Large intestine (tissue), 12 donors: ENCODE measurements at places on chromosomes 6 and 20. TPM values are rescaled to one million over a fixed set of nuclear protein-coding genes. Genes with fewer than 3 reads are reported as not detected.

DNA sequence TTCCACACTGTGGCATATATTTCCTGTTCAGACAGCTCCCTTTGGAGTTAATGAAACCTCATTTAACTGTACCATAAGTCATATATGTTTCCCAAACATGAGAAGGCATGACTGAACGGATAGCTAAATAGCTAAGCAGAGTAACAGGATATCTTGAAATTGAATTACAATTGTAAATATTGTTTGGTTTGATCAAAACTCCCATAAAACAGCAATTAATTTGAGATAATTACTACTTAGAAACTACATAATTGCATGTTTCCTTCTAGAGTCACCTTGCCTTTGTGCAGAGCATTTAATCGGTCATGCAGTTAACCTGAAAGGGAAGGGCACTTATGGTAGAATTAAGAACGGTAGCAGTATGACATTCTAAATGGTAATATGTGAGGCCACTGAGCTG, 179.0 kb upstream of the MAP3K7 start:
- no peak for DNase-seq

DNA sequence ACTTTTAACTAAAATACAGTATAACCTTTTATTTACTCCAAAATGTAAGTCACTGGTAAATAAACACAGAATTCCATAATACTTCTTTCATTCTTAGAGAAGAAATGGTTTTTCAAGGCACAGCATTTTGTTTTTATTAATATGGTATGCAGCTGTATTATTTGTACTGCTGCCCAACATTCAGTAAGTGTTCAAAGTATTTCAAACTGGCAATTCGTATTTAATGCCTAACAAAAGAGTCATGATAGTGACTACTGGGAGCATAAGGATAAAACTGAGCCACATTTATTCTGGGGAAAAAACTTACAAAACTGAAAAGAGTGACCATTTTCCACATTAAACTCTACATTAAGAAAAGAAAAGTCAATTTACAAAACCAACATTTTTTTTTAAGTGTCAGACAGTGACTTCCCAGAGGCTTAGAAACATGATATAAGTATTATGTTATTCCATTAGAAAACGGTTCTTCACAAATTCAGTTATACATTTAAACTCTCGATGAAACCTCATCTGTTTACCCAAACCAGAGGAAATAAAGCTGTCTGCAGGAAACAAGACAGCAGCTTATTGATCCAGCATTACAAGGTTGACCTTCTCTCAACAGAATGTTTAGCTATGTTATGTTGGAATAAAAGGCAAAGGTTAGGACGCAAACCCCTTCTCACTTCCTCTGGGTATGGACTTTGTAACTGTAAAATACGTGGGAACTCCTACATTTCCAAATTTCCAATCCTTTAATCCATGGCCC, 24.3 kb downstream of the EPB41L2 start:
- no peak for DNase-seq

- no peak for DNase-seq
Measured at GRCh38 chr20:12256806-12257205, 339.1 kb downstream of the BTBD3 start.

DNA sequence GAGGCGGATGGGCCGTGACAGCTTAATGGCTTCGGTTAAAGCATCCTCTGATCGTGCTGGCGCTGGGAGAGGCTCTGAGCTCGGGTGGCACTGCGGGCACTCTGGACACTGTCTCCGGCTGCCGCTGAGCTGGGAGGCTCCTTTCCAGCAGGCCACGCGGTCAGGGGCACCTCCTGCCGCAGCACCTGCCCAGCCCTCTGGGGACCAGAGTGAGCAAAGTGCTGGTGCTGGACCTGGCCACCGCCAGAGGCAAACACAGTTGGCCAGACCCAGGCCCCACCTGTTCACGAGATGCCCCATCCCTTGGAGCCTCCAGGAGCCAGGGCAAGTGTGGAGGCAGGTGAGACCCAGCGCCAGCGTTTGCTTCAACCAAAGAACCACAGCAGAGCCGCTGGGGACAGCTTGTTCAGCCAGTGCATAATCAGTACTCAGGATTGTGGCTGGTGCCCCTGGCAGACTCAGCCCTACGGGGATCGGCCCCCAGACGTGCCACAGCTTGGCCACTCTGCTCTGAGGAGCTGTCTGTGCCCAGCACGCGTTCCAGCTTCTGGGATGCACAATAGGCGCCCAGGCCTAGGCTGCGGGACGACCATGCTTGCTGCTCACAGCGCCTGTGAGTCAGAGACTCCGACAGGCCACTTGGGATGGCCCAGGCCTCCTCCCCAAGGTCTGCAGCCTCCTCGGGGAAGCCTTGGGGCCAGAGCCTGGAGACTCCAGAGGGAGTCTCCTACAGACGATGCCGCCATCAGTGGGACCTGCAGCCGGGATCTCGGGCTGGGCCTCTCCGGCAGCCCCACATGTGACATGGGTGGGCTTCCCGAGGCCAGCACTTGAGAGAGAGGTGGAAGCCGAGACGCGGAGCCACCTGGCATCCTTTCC, 38.2 kb upstream of the SLCO4A1 start:
- DNase-seq, result no peak

GRCh38 chr20:25587536-25587935, 2.2 kb upstream of the NINL start:
- no peak for DNase-seq

DNA sequence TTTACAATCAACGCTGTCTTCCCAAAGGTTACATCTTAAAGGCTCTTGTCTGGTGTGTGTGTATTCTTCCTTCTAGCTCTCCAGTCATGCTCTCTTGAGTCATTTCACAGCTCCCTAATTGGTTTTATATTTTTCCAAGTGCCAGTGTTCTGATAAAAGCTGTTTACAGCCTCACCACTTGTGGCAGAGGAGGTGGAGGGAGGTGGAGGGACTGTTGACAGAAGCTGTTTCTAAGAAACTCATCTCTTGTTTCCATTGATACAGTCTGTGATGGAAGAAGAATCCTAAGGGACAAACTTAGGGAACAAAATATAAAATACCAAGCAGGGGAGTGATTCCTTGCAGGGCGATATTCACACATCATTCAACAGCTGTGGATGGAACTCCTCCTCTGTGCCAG, 64.0 kb downstream of the QRSL1 start:
- no peak for DNase-seq

- DNase-seq, result peak; percentile 86
Measured at GRCh38 chr6:42166444-42167141, 6.6 kb upstream of the GUCA1A start.

GRCh38 chr6:34888514-34888856, 570 bp upstream of the ANKS1A start:
- DNase-seq, result no peak

GRCh38 chr6:153962555-153962954, 76.5 kb upstream of the OPRM1 start:
- DNase-seq, result no peak

DNA sequence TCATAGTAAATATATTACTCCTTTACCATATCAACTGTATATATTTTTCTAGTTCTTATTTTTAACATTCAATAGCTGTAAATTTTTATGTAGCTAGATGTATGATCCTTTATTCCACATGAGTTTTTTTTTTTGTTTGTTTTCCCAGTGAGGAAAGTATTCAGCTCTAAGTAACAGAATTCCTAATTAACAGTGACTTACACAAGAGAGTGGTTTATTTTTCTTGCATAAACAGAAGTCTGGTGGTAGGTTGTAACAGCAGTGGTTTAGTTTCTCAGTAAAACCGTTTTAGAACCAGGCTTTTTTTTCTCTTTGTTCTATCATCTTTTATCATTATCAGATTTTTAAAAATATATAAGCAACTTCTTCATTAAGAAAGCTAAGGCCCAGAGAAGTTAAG, 116.9 kb upstream of the FLRT3 start:
- no peak for DNase-seq

- DNase-seq, result no peak
Measured at GRCh38 chr20:25725639-25726038, 29.0 kb upstream of the ZNF337 start.

- DNase-seq, result no peak
Measured at GRCh38 chr6:3315841-3316240, 57.1 kb downstream of the PSMG4 start.

DNA sequence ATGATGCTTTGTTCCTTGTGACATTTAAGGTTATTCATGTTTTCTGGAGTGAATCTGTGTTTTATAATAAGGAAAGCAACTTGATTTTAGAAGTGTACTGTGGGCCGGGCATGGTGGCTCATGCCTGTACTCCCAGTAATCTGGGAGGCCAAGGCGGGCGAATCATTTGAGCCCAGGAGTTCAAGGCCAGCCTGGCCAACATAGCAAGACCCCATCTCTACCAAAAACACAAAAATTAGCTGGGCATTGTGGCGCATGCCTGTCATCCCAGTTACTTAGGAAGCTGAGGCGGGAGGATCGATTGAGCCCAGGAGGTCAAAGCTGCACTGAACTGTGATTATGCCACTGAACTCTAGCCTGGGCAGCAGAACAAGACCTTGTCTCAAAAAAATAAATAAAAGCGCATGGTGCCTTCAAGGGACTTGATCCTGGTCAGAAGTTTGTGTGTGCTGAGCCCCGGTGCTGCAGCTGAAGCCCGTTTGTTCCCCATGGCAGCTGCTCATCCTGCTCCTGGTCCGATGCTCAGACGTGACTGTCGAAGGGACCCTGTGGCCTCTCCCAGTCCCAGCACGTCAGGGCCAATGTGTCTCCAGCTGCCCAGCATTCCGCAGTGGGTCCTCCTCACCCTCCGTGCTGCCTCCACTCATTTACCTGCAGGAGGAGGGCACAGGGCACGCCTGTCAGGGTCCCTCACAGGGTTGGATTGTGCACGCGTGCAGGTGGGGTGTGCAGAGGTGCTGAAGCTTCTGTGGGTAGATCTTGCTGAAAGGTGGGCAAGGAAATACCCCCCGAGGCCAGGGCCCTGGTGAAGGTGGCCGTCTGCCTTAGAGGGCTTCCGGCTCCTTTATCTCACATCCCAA, 18.3 kb downstream of the ENTPD6 start:
- no peak for DNase-seq

DNA sequence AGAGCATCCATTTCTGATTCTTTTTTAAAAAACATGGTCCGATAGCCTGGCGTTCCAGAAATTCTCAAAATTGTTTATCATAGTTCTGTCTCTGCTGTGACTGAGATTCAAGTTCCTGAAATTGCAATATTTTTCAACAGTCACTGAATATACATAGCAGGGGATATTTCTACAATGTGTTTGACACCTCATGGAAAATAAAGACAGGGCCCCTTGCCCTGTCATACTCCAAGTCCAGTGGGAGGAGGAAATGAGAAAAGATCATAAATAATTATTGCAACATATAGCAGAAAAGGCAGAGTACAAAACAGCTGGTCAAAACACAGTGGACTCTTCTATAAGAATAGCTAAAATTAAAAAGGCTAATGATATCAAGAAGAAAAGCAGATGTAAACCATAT, 234.8 kb upstream of the SPTLC3 start:
- DNase-seq, result no peak

DNA sequence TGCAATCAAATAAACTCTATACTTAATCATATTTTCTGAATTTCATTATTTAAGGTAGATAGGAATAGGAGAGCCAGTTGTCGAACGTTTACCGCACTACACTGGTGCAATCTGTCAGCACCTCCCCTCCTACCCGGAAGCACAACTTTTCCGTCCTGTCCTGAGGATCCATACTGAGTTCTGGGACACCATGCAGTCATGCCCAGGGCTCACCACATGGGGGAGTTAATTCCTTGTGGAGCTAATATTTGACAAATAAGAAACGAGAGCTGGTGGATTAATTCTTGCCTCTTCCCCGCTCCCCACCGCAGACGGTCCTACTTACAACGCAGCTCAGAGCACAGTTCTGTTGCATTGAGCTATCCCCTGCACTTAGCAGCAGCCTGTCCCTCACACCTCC, 107.7 kb upstream of the RALGAPA2 start:
- DNase-seq, result no peak

GRCh38 chr6:135256866-135257265, 75.8 kb downstream of the MYB start:
- no peak for DNase-seq

GRCh38 chr20:61026173-61026572, 225.9 kb upstream of the CDH4 start:
- DNase-seq, result no peak

NHSL1 gene
- 49.5 TPM for polyA plus RNA-seq

PTCHD4 gene
- 0.70 TPM for polyA plus RNA-seq

SAMD5 gene
- polyA plus RNA-seq, result 32.8 TPM

PPP1R16B gene
- polyA plus RNA-seq, result 3.5 TPM

ETV7 gene
- 9.3 TPM for polyA plus RNA-seq

SAPCD1 gene
- polyA plus RNA-seq, result 15.0 TPM
